ENCODE measurements at places on chromosomes 11 and 22.

- no peak for DNase-seq
Observed at GRCh38 chr11:118286545-118286944, 18.0 kb upstream of the CD3E start.

DNA sequence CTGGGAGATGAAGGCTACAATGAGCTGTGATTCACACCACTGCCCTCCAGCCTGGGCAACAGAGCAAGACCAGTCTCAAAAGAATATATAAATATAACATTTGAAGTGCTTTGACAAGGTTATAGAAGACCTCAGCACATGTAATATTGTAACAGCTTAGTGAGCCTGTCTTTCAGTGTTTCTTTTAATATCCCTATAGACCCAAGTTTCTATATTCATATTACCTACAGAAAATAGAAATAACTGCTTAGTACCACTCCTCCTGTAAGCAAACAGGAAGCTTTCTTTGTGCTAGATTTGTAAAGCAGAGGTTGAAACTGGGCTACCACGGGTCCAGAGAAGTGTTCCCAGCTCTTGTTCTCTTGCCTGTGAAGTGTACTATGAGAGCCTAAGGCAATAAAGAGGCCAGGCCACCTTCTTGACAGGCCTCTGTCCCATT is 68.2 kb downstream of the PPP2R1B start:
- no peak for DNase-seq

DNA sequence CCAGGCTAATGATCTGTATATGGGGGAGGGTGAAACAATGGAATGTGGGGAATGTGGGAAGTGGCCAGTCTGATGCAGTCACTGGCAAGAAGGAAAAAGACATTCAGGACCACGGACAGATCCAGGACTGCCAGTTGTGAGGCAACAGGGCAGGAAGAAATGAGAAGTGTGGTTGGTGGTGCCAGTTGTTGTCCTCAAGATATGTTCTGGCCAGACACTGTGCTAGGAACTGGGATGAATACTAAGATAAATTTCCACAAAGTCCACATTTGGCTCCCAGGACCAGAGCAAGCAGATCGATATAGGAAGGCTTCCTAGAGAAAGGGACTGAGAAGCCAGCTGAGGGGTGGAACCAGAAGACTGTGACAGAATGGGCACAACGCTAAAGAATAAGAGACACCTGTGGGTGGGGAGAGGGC is 6.8 kb upstream of the TPBGL start:
- no peak for DNase-seq

DNA sequence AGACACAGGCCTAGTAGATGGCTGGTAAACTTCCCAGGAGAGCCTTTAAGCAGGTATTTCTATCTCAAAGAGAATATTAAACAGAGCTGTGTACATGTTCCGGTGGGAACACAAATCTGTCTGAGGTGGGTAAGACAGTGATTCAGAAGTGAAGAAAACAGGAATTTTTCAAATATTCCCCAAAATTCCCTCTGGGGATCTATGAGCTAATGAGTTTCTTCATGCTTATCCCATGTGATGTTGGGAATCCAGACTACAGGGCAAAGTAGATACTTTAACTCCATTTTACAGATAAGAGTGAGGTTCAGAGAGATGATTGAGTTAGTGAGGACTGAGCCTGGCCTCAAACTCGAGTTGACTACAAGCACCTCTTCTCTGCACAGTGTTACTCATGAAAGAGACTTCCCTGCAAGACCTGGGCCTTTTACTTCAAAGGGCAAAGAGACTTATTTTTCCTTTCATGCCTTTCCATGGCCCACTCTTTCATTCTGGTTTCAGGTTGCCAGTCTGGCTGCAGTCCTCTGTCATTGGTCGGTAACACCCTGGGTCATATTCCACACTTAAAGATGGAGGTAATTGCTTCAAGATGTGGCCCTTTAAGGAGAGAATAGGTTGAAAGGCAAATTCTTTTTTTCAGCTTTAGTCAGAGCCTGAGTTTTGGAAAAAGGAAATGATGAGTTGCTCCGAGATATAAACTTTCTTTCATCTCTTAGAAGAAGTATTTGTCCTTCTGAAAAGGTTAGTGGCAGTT is 70.1 kb downstream of the CYB5R2 start:
- DNase-seq = no peak

DNA sequence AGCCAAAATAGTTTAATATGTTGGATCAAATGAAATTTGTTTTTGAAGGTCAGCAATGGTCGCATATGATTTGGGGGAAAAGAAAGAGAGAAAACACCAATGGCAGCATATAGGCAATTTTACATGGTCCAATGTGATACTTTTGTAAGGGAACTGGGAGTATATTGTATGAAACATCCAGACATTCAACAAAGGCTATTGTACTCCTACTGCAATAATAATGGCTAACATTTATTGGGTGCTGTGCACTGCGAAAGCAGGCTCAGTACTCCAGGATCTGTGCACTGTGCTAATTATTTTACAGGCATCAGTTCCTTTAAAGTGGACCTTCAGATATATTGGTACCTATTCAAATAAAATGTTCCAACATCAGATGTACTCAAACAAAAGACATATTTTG is 5.9 kb upstream of the OR10V1 start:
- no peak for DNase-seq

Measured in stimulated activated CD8-positive, alpha-beta memory T cell treated with anti-CD3 and anti-CD28 coated beads, Interleukin-15, amount 100 ng/mL, for 48 hours (primary cell).